Common myeloid progenitor, CD34-positive (primary cell): ENCODE measurements at places on chromosomes 11 and 22.

DNA sequence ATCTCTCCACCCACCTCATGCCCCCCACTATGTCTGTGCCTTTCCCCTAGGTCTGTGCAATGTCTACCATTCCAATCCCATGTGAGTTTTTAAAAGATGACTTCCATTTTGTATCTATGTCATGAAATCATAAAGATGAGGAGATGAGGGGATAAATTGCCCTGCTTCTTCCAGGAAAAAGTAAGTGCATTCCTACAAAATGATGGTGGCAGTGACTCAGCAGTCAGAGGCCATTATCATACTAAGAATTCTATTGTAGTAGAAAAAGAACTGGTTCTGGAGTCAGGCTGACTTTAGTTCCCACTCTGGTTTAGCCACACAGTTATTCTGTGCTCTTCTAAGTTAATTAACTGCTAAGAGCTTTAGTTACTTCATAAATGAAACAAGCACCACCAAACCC is 89.6 kb upstream of the API5 start:
- DNase-seq: no peak

- no peak for DNase-seq
Observed at GRCh38 chr22:20607157-20607907, 99.9 kb downstream of the MED15 start.

DNA sequence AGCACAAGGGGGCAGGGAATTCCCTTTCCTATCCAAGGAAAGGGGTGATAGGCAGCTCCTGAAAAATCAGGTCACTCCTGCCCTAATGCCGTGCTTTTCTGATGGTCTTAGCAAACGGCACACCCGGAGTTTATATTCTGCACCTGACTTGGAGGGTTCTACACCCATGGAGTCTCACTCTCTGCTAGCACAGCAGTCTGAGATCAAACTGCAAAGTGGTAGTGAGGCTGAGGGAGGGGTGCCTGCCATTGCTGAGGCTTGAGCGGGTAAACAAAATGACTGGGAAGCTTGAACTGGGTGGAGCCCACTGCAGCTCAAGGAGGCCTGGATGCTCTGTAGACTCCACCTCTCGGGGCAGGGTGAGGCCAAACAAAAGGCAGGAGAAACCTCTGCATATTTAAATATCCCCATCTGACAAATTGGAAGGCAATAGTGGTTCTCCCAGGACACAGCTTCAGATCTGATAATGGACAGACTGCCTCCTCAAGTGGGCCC is 194.7 kb downstream of the OR4A47 start:
- DNase-seq: no peak

DNA sequence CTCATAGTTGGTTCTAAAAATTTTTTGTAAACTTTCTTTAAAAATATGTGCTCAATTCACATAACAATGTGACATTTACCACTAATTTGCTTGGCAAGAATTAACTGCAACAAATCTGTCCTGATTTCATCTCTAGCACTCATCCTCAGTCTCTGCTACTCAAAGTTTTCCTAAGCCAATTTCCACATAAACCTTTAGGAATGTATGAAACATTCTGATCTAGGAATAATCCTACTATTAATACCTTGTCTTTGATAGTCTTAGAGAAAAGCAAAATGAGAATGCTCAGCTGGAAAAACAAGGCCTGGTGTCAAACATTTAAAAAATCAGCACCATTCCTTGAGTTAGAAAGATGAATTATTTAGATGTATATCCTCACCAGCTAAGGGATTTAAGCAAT is 114.3 kb downstream of the CD44 start:
- DNase-seq: no peak

GRCh38 chr11:45215098-45215865 is 68.8 kb downstream of the PRDM11 start:
- no peak for DNase-seq

GRCh38 chr11:121356357-121356756 is 63.8 kb downstream of the SC5D start:
- no peak for DNase-seq

GRCh38 chr11:65420979-65421793 is 1.4 kb upstream of the NEAT1 start:
- DNase-seq: peak; percentile 96

- peak; percentile 46 for DNase-seq
Observed at GRCh38 chr11:60056349-60056969, at the start of gene MS4A3. MS4A3 (plus strand) TSS chr11:60056665; CDS start chr11:60061161, 4,496 bp downstream.

DNA sequence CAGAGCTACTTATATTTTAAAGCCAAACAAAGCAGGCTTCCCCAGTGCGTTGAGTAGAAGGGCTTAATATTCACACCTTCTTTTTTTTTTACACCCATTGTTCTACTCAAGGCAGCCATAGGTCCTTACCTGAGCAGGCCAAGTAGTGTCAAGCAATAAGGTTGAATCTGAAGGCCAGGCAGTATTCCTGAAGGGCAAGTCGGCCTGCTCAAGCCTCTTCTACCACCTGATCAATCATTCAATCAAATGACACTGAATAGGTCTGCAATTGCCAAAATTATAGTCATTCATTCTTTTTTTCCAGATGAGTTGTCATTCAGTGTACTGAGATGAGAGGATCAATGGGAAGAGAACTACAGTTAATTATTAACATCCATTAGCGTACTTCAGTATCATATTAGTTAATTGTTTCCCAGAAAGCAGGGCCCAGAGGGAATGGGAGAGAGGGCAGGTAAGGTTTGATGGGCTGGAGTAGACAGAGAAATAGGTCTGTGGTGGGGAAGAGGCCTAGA is 11.9 kb upstream of the PPP2R1B start:
- no peak for DNase-seq

DNA sequence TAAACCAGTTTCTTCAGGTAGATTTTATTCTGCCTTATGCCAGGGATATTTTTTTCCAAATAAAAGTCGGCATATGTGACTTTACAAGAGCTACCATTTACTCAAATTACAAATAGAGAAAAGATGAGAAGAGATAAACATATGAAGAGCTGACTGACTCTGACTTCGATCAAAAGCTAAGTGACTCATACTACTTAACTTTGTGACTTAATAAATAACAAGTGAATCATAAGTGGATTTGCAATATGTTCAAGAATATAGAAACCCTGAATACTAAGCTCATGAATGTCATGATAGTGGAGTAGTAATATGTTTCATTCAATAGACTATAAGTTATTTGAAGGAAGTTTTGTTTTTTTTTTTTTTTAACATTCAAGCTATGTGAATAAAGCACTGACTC is 130.5 kb upstream of the ANO3 start:
- DNase-seq: no peak

DNA sequence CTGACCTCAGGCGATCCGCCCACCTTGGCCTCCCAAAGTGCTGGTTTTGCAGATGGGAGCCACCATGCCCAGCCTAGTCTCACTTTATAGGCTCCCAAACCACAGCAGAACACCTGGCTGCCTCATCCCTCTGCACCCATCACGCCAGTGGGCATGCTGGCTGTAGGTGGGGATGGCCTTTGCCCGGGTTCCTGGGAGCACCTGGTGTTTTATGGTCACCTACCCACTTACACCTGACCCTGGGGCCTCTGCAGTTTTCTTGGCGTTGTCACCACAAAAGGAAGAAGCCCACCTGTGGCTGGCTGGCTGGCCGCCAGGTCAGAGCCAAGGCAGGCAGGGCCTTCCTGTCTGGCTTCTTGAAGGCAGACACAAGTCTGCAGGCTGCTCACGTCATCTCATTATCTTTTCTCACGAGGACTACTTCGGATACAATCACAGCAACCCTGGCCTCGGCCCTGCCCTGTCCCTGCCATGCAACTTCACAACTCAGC is 8.2 kb downstream of the RRP7A start:
- DNase-seq: no peak

- no peak for DNase-seq
Observed at GRCh38 chr11:93518081-93518480, 25.1 kb downstream of the SMCO4 start.

DNA sequence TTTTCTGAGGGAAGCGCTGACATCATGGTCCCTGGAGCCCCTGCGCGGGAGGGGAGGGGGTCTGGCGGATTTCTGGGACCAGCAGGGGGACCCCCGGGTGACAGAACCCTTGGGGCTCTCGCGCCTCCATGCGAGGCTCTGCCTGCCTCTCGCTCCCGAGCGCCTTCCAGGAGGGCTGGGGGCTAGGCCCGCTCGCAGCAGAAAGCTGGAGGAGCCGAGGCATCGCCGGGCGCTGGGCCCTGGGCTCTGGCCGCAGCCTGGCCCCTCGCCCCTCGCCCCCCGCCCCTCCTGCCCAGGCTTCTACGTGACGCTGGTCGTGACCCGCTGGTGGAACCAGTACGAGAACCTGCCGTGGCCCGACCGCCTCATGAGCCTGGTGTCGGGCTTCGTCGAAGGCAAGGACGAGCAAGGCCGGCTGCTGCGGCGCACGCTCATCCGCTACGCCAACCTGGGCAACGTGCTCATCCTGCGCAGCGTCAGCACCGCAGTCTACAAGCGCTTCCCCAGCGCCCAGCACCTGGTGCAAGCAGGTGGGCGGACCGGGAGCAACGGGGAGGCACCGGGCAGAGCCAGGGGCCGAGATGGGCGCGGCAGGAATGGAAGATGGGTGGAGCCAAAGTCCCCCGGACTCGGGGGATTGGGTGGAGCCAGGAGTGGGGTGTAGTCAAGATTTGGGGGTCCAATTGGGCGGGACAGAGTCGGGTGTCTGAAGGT is 5.4 kb downstream of the BEST1 start:
- peak; percentile 60 for DNase-seq

DNA sequence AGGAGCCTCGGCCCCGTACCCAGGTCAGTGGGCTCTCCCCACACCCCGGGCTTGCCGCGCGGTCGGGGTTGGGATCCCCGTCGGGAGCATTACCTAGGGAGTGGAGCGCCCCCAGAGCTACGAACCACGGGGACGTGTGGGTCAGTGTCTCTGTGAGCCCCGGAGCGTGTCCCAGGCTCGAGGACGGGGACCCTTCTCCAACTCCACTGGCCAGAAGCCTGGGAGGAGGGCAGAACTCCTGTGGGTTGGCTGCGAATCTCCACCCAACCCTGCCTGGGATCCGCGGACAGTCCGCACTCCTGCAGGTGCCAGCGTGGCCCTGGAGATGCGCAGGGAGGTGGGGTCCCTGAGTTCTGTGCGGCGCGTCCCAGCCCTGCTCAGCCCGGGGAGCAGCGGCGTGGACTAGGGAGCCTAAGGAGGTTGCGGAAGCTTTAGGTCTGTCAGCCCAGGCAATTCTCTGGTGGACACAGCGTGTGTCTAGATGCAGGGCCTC is 346 bp downstream of the PPFIBP2 start:
- peak; percentile 24 for DNase-seq

DNA sequence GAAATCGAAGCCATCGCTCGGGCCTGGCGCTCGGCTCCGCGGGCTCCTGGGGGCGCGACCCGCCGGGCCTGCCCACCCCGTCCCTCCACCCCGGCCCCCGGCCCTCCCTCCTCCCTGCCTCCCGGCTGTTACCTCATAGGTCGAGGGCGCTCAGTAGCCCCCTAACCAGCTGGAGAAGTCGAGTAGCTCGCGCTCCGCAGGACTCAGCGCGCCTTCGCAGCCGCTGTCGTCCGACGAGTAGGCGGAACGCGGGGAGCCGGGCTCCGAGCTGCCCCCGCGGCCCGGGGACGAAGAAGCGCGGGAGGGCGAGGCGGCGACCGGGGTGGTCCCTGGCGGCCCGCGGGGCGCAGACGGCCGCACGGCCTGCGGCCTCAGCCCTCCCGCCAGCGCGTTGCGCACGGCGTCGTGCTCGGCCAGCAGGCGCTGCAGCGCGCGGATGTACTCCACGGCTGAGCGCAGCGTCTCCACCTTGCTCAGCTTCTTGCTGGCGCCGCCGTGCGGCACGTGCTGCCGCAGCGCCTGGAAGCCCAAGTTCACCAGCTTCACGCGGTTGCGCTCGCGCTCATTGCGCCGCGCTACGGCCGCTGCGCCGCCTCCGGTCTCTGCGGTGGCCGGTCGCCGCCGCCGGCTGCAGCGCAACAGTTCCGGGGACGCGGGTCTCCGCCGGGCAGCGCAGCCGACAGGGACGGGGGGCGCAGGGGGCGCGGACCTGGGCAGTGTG is 627 bp downstream of the ASCL2 start:
- DNase-seq: peak; percentile 73

- DNase-seq: no peak
Observed at GRCh38 chr11:60788401-60789125, 3.4 kb downstream of the MS4A10 start.

- no peak for DNase-seq
Observed at GRCh38 chr11:102309621-102310541, 7.4 kb upstream of the BIRC3 start.

DNA sequence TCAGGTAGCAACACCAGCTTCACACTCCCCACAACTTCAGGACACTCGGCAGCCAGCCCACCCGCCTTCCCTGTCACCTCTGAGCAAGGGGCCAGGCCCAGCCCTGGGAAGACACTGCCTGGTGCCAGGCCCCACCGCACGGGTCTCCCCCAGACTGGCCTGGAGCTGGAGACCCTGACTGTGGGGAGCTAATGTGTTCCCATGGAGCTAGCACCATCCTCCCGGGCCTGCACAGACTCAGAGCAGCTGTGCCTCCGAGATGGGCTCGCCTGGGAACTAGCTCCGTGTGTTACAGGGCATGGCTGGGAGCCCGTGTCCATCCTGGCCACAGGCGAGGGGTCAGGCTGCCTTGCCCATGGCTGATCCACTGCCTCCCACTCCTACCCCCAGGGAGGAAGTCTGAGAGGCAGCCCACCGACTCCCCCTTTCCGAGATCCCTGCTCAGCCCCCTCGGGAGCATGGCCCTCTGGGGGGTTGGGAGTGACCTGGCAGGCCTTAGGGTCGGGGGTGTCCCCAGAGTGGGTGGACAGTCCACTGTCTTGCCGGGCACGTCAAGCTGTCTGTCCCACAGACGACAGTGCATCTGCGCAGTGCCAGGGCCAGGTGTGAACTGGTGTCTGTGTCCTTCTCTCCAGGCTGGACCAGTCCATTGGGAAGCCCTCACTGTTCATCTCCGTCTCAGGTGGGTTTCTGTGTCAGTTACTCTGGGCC is 76.7 kb upstream of the KCNQ1OT1 start:
- no peak for DNase-seq

DNA sequence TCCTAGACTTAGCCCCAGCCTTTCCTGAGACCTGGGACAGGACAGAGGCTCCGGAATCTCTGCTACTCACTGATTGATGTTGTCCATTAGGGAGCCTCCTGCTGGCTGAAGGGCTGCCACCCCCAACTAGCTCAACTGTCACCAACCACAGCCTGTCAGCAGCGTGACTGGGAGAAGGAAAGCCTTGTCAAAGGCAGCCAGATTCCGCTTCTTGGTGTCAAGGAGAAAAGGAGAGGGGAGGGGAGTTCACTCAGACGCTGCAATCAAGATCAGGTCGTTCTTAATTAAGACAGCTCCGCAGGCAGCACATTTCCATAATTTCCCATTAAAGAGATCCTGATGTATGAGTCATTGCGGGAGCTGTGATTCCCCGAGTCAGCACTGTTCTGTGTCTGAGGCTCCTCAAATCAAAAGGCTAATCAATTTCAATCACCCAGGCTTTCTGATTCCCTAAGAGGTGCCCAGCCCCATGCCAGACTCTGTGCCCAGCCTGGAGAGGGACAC is 152.8 kb upstream of the ZBED5 start:
- DNase-seq: peak; percentile 37

GRCh38 chr11:77127920-77128691 is at the start of gene MYO7A:
MYO7A (plus strand) TSS chr11:77128246; CDS start chr11:77130635, 2,389 bp downstream.
- DNase-seq: no peak

- no peak for DNase-seq
Observed at GRCh38 chr22:27672721-27673418, 128.7 kb downstream of the MN1 start.
